ENCODE measurements at places on chromosomes 12 and 14. TPM values are rescaled to one million over a fixed set of nuclear protein-coding genes. Genes with fewer than 3 reads are reported as not detected.

Gene PPP1R1A
- 2.8 TPM for total RNA-seq

Gene POC1B
- total RNA-seq = 21.2 TPM

Gene AKAP5
- total RNA-seq = 1.0 TPM

DNA sequence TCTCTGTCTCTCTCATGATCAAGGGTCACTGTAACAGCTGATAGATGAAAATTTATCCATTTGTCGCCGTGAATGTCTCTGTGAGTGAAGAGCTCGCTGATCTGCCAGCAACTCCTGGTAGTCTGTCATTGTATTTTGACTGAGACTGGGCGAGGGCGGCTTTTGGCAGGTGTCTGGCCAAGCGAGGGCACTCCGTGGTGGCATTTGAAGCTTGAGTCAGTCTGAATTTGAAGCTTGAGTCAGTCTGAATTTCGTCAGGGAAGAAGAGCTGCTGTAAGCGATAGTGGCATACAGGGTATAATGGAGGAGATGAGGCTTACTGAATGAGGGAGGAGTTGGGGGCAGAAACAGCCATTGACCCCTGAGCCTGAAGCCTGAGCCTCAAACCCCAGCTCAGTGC lies 56.8 kb upstream of the FAM181A start:
- no peak for DNase-seq
- no peaks in the 10 kb centered on the region for H3K36me3 ChIP-seq
- no peaks in the 10 kb centered on the region for H3K27me3 ChIP-seq
- no peaks in the 10 kb centered on the region for H3K4me1 ChIP-seq
- H3K27ac ChIP-seq = no peak overlapping the region

DNA sequence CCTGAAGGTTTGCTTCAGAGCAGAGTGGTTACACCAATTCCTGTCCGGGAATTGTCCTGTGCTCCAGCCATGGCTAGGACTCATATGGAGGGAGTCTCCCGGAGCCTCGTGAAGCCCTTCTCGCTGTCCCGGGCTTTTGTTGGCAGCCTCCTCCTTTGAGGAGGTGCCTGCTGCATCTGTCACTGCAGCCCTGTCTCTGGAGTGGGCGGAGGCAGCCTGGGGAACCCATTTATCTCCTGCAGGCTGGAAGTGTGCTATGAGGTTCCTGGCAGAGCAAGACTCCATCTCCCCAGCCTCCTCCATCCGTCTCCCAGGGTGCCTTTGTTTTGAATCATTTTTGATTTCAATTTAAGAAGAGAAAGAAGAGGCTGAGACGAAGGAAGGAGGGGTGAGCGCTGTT lies 355.3 kb downstream of the GLT1D1 start:
- H3K36me3 ChIP-seq = no peaks in the 10 kb centered on the region
- H3K27me3 ChIP-seq = no peaks in the 10 kb centered on the region
- H3K4me3 ChIP-seq = no peak overlapping the region
- H3K4me1 ChIP-seq = no peaks in the 10 kb centered on the region
- no peak overlapping the region for H3K27ac ChIP-seq

Gene FGF23
- total RNA-seq = not detected

GRCh38 chr14:100076606-100077005 lies 11.4 kb downstream of the EVL start:
- no peaks in the 10 kb centered on the region for H3K36me3 ChIP-seq
- H3K27me3 ChIP-seq = no peaks in the 10 kb centered on the region
- H3K4me3 ChIP-seq = no peak overlapping the region
- peaks cover 17% of the 10 kb centered on the region for H3K4me1 ChIP-seq
- H3K27ac ChIP-seq = no peak overlapping the region
- no peak for DNase-seq

DNA sequence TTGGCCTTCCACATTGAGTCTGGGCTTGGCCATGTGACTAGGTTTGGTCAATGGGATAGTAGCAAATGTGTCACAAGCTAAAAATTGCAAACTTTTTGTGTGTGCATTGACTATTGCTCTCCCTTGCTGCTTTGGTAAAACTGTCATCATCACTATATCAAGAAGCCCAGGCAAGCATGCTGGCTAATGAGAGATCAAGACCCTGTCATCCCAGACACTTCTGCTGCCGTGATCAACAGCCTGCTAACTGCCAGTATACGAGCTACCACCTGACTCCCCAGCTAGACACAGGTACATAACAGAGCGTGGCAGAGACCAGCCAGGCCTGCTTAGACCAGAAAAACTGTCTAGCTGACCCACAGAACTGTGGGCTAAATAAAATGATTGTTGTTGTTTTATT lies 456.7 kb upstream of the DCN start:
- no peak overlapping the region for H3K27ac ChIP-seq
- DNase-seq = no peak
- H3K36me3 ChIP-seq = no peaks in the 10 kb centered on the region
- no peaks in the 10 kb centered on the region for H3K27me3 ChIP-seq
- no peaks in the 10 kb centered on the region for H3K4me1 ChIP-seq

Gene SMCO2
- not detected for total RNA-seq

- no peaks in the 10 kb centered on the region for H3K36me3 ChIP-seq
- no peak for DNase-seq
- no peaks in the 10 kb centered on the region for H3K4me1 ChIP-seq
- H3K27me3 ChIP-seq = no peaks in the 10 kb centered on the region
- H3K27ac ChIP-seq = no peak overlapping the region
Measured at GRCh38 chr12:123576611-123577010, 7.7 kb upstream of the TMED2 start.

GRCh38 chr12:67881565-67881964 lies 107.7 kb upstream of the IFNG-AS1 start:
- no peak overlapping the region for H3K4me3 ChIP-seq
- no peaks in the 10 kb centered on the region for H3K27me3 ChIP-seq
- no peak overlapping the region for H3K27ac ChIP-seq
- no peak for DNase-seq
- no peaks in the 10 kb centered on the region for H3K4me1 ChIP-seq
- H3K36me3 ChIP-seq = no peaks in the 10 kb centered on the region

DNA sequence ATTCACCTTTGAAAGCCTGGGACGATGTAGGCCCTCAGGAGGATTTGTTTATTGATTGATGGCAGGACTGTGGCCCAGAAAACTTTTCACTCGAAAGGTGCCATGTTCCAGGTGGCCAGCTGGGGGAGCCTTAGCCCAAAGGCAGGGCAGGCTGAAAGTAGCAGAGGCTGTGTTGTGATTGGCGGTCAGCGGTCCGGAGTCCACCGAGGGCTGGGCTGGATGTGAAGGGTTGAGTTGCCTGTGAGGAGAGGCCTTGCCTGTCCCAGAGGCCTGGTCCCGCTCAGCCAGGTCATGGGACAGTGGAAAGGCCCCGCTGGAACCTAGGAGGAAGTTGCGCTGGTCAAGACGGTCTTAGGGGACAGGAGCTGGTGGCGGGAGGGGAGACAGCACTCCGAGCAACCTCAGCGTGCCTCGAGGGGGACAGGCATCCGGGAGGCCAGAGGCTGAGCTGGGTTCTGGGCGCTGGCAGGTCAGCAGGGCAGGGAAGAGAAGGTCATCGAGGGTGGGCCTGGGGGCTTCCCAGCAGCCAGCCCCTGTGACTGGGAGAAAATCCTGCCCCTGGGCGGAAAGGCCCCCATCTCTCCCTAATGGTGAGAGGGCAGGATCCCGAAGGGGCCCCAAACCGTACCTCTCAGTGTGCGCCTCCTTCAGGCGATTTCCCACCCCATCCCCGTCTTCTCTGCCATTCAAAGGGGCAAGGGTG lies 26.3 kb downstream of the CMA1 start:
- H3K27ac ChIP-seq = no peak overlapping the region
- H3K36me3 ChIP-seq = no peaks in the 10 kb centered on the region
